Uterus (tissue), 4 donors: ENCODE measurements at places on chromosomes 2 and 18. TPM values are rescaled to one million over a fixed set of nuclear protein-coding genes. Genes with fewer than 3 reads are reported as not detected.

DNA sequence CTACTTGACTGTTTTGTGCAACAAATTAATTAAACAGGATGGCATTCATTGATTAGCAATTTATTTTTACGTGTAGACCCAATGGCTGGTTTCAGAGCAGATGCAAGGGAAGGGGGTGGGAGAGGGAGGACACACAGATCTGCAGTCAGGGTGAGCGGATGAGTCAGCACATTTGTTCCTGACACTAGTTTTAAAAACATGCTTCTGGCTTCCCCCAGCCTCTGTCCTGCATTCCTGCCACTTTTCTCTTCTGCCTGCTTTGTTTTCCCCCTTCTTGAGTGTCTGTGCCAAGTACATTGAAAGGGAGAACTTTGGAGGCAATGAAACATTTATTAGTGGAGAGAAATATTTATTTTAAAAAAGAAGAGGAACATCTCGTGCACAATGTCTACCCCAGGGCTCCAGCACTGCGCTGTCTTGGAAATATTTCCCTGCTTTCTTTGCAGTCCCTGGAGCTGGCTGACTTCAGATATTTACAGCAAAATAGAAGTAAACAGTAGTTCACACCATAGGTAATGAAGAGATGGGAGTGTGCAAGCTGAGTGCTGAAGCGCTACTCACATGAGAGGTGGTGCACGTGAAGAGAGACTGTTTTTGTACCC lies 52.2 kb downstream of the NRP2 start:
- H3K4me3 ChIP-seq, result no peak overlapping the region
- no peaks in the 10 kb centered on the region for H3K36me3 ChIP-seq
- peaks cover 4% of the 10 kb centered on the region for H3K4me1 ChIP-seq
- no peaks in the 10 kb centered on the region for H3K27me3 ChIP-seq
- DNase-seq, result peak; percentile 77
- H3K27ac ChIP-seq, result peak overlapping the region; percentile 91

DNA sequence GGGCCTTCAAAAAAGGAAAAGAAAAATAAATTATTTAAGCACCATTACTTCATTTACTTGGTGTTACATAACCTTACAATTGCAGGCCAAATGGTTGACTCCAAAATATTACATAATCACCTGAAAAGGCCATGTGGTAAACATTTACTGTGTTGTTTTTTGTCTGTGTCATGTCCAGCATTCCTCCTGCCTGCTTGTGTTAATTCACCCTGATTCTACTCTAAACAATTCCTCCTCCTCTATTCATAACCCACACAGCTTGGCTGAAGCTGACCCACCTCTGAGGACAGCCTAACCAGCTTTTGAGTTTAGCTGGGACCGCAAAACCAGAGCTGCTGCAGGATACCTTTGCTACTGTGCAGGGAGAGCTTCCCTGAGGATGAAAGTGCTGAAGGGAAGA lies 35.4 kb downstream of the TMX3 start:
- no peak for DNase-seq
- no peak overlapping the region for H3K27ac ChIP-seq
- H3K36me3 ChIP-seq, result no peaks in the 10 kb centered on the region

DNA sequence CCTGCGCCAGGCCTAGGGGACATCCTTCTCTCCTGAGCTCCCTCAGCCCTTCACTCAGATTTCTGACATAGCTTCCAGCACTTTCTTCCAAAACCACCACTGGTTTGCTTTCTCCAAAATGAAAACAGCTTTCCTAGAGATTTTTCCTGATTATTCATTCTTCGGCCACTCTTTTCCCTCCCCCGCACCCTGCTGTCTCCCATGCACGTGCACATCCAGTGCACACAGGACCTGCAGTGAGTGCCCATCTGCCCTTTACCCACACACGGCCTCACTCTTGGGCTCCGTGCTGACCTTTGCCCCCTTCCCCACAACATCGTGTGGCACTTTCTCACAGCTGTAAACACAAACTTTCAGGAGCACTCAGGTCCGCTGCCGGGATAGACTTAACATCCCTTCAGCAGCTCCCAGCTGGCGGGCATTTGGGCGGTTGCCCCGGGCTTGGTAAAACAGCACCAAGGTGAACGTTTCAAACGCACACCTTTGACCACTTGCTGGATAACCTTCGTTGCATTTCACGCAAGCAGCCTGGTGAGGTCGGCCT lies 25.8 kb downstream of the KIF1A start:
- H3K4me3 ChIP-seq, result no peak overlapping the region
- no peaks in the 10 kb centered on the region for H3K4me1 ChIP-seq
- H3K27me3 ChIP-seq, result no peaks in the 10 kb centered on the region
- H3K36me3 ChIP-seq, result no peaks in the 10 kb centered on the region
- DNase-seq, result no peak

PPP4R1 gene
- total RNA-seq, result 150 TPM

CIB4 gene
- total RNA-seq, result not detected
